ENCODE measurements at places on chromosomes 1 and 21. TPM values are rescaled to one million over a fixed set of nuclear protein-coding genes. Genes with fewer than 3 reads are reported as not detected.

GRCh38 chr1:192066202-192066601, 92.1 kb upstream of the RGS18 start:
- DNase-seq, result no peak

DNA sequence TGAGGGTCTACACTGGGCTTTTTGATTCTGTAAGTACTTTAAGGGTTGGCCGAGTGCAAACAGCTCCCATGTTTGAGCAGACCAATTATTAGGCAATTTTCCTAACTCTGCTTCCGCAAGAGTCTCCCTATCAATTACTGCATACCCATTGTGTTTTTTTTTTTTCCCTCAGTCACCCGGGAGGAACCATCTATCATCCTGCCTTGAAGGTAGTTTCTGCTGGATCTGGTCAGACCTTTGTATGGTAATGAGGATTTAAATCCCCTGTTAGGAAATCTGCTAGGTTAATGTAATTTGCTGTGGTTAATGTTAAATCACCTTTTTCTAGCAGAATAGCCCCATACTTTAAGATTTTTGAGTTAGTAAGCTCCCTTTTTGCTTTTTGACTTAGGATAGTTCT, 40.8 kb upstream of the WARS2 start:
- no peak for DNase-seq

KRTAP11-1 gene
- polyA plus RNA-seq, result not detected

GRCh38 chr1:60983701-60984061, 98.7 kb upstream of the NFIA start:
- no peak for DNase-seq

- no peak for DNase-seq
Measured at GRCh38 chr1:17725084-17725719, 29.9 kb upstream of the ACTL8 start.

DNA sequence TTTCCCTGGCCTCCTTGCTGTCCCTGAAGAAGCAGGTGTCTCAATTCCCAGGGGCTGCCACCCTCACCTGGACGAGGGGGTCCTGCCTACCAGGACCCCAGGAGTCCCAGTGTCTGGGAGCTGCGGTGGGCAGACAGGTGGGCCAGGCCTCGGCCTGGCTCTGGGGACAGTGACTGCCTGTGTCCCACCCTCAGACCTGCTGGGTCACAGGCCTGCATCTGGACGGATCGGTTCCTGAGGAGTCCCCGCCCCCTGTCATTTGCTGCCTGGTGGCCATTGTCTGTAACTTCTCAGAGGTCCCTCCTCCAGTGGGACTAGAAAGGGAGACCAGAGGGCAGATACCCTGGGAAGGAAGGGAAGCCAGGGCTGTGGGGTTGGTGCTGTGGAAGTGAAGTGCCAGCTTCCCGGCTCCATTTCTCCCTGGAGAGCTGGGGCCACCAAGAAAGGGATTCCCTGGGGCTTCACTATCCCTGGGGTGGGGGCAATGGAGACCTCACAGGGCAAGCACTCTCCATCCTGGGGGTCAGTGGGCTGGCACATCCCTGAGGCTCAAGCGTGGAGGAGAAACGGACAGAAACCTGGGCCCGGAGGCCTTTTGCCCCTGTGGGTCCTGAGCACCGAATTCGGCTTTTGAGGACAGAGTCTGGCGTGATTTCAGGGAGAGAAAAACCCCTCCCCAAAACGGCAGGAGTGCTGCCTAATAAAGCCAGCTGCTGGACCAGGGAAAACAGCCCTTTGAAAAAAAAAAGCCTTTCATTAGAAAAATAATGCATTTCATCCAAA, 157.3 kb downstream of the PEX14 start:
- no peak for DNase-seq

- no peak for DNase-seq
Measured at GRCh38 chr1:216462066-216462775, 39.0 kb upstream of the USH2A start.

GRCh38 chr1:172397221-172397620, 23.3 kb upstream of the C1orf105 start:
- no peak for DNase-seq

DNA sequence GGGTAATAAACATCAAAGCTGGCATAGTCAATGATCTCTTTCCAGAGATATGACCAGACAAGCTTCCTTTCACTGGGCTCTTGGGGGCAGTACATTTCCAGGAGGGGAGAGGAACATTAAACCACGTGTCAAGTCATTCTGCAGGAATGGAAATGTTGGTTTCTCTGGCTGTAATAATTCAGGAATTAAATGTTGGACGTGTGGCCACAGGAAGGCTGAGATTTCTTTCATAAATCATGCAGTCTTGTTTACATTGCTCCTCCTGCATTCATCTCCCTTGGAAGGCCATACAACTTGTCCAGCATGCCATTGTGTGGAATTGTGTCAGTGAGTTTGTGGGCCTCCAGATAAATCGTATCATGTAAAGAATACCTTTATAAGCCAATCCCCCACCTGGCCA, 259.2 kb downstream of the ADGRL2 start:
- no peak for DNase-seq

FAAH gene
- 25.8 TPM for polyA plus RNA-seq

TACSTD2 gene
- polyA plus RNA-seq, result 5.0 TPM

IRF6 gene
- polyA plus RNA-seq, result 6.4 TPM

- no peak for DNase-seq
Measured at GRCh38 chr21:29321932-29322928, 23.5 kb downstream of the BACH1 start.

LINGO4 gene
- 0.45 TPM for polyA plus RNA-seq

DNA sequence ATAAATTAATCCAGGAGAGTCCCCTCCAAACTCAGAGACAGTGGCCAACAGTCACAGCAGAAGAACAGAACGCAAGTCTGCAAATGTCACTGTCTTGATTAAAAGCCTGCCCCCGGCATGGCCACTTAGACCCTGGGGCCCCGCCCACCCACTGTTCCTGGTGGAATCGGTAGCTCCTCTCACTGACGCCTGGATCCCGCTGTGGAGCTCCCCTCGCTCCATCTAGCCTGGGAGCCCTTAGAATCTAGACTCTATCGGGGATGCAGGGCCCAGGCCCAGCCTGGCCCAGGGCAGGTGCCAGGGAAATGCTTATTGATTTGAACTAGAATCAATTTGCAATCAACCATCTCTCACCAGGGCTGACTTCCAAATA, 21.4 kb upstream of the PLEKHG5 start:
- DNase-seq, result no peak

DNA sequence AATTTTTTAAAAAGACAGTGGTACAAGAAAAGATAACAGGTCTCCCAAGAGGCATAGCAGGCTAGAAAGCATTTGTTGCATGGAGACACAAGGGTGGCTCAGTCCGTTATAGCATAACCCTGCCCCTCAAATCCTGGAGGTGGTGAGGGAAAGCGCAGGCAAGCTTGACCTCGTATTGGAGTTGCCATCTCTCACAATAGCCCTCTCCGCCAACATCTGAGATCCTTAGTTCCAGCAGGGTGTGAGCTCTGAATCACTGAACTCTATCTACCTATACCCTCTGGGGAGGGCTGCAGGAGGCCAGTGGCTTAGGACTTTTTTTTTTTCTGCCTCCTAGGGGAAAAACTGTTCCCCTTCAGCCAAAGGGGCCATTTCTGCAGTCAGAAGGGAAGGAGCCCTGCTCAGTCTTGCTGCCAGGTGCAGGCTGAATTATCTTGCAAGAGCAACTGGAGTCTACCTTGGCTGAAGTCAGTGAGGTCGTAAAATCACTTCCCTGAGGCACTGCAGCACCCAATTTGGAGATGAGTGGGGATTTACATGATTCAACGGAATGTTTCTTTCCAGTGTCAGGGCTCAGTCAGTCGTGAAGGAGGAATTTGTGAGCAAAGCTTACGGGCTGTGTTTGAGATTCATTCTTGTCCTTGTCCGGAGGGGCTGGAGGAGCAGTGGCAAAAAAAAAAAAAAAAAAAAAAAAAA, 17.2 kb upstream of the C8A start:
- DNase-seq, result no peak

RCSD1 gene
- polyA plus RNA-seq, result 49.1 TPM

- DNase-seq, result no peak
Measured at GRCh38 chr1:209853676-209854075, 25.9 kb downstream of the UTP25 start.

- no peak for DNase-seq
Measured at GRCh38 chr1:56444960-56445646, 134.3 kb downstream of the PLPP3 start.

IL20 gene
- not detected for polyA plus RNA-seq

DNA sequence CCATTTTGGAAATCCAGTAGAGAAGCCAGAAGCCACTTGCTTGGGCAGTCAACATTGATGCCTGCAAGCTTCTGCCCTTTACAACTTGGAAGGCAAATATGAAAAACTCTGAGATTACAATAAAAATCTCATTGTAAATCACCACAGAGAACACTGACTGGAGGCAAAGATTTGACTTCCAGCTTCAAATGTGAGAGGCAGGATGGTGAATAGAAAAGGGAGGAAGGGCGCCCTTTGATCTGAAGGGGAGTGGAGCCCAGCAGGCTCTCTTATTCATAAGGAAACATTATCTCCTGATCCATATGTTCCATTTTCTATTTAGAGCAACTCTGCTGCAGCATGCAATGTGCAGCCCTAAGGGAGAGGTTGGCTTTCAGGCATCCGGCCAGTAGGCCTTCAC, 348.3 kb downstream of the AJAP1 start:
- DNase-seq, result no peak

GRCh38 chr1:196056966-196057365, 551.3 kb downstream of the KCNT2 start:
- no peak for DNase-seq

DNA sequence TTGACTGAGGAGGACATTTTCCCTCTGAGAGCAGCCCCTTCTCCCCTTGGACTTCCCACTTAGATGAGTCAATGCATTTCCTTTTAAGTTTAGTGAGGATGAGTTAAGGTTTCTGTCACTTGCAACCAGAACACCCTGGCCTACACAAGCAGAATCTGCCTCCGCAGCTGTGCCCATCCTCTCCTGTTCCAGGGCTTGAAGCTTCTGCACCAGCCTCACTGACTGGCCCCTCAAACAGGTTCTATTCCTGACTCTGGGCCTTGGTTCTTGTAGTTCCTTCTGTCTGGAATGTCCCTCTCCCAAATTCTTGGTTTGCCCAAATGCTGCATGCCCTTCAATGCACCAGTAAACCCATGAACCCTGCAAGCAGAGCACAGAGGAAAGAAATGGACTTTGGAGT, 394.4 kb downstream of the PTPRU start:
- DNase-seq, result no peak

- no peak for DNase-seq
Measured at GRCh38 chr1:228474507-228474906, 12.7 kb upstream of the RNF187 start.

GRCh38 chr1:173314656-173315055, 107.5 kb upstream of the TNFSF4 start:
- no peak for DNase-seq

TMPRSS3 gene
- not detected for polyA plus RNA-seq

GRCh38 chr1:35660581-35661473, 19.5 kb upstream of the PSMB2 start:
- peak; percentile 22 for DNase-seq

DNA sequence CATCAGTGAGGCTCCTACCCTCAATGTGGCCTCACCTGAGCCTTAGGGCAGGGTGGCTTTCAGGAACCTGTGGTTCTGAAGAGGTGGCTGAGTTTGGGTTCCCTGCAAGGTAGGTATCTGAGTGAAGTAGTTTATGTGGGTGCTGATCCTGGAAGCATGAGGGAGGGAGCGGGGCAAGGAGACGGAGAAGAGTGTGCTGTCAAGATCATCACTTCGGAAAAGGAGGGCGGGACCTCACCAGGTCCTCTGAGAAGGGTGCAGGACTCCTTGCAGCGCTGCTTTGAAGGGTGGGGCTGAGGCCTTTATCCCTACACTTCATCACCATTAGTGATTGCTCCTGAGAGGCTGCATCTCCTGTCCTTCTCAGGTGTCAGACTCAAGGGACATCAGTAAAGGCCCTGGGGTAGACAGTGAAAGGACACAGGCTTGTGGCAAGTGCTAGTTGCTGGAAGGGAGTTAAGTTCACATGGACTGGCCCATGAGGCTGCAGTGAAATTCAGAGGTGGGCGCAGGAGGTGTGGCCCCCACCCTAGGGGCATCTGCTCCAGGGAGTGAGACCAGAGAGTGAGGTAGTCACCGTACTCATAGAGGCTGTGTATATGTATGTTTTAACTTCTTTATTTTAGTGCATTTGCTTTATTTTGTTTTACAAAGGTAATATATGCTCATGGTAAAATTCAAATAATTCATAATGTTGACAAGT, 57.3 kb upstream of the GALNT2 start:
- no peak for DNase-seq

HSF2BP gene
- polyA plus RNA-seq, result 0.70 TPM

PIGV gene
- polyA plus RNA-seq, result 7.8 TPM

- DNase-seq, result no peak
Measured at GRCh38 chr1:56409112-56409691, 170.2 kb downstream of the PLPP3 start.

DNA sequence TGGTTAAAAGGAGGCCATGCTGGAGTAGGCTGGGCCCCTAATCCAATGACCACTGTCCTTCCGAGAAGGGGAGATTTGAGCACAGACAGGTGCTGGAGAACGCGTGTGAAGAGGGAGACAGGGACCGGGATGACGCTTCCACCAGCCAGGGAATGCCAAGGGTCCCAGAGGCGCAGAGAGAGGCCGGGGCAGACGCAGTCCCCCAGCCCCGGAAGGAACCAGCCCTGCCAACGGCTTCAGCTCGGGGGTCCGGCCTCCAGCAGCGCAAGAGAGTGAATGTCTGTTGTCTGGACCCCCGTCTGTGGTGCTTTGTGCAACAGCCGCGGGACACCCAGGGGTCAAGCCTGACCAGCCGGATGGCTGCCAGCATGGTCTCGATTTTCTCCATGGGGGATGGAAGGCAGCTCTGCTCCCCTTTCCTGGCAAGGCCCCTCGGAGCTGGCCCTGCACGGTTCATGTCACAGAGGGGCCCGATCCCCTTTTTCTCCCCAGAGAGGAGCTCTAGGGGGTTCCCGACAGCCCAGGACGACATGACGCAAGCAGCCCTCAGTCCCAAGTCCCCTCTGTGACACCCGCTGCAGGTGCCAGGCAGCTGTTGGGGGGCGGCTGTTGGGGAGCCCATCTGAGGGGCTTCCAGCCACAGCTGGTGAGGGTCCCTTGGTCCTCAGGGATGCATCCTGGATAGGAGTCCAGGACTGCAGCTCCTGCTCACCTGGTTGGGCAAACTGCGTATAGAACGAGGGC, 73.5 kb downstream of the SIK1 start:
- no peak for DNase-seq

DNA sequence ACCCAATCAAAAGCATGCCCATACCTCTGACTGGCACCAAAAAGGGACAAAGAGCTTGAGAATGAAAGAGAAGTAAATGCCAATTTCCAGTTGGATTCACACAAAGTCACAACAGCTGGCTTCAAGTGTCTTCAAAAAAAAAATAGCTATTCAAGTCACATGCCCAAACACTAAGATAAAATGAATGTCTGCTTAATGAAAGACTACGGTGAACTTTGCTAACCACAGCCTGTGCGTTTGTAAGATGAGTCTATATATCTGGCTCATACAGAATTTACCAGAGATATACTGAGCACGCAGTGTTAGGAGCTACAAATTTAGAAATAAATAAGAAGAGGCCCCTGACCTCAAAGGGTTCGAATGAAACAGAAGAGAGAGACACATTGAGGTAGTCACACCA, 73.2 kb downstream of the DAB1 start:
- no peak for DNase-seq

- peak; percentile 87 for DNase-seq
Measured at GRCh38 chr1:80170811-80171485, 1164.4 kb upstream of the ADGRL4 start.

LCE3D gene
- polyA plus RNA-seq, result not detected
